ENCODE measurements at places on chromosomes 3 and 15.

- DNase-seq = no peak
Observed at GRCh38 chr15:57323806-57324589, 52.3 kb upstream of the CGNL1 start.

GRCh38 chr15:61689067-61689466, 371.2 kb downstream of the VPS13C start:
- no peak for DNase-seq

DNA sequence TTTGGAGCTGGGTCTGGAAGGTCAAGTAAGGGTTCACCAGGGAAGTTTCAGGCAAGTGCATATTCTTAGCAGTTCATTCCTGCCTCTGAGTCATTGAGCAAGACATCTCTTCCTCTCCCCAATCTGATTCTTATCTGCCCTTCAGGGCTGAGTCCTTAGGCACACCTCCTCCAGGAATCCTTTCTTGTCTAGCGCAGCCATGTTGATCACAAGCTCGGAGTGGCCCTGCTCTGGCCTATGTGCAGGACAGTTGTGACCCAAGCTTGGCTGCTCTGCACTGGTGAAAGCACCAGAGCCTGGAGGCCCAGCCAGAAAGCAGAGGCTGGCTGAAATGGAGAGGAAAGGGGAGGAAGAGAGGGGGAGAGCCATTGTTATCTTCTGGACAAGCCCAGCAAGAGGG, 30.9 kb upstream of the MRPS22 start:
- no peak for DNase-seq

DNA sequence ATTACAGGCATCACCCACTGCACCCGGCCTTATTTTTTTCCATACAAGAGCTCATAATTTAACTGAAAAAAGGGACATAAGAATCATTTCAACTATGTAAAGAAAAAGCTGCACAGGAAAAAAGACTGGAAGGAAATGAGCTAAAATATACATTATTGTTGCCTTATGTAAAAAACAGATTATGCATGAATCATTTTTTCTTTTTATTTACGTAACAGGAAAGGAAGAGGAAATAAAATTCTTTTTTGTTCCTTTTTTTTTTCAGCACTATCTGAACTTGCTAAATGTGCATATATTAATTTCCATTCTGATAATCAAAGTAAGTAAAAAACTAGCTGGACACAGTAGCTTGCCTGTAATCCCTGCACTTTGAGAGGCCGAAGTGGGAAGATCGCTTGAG, 12.1 kb downstream of the KIF9 start:
- no peak for DNase-seq

DNA sequence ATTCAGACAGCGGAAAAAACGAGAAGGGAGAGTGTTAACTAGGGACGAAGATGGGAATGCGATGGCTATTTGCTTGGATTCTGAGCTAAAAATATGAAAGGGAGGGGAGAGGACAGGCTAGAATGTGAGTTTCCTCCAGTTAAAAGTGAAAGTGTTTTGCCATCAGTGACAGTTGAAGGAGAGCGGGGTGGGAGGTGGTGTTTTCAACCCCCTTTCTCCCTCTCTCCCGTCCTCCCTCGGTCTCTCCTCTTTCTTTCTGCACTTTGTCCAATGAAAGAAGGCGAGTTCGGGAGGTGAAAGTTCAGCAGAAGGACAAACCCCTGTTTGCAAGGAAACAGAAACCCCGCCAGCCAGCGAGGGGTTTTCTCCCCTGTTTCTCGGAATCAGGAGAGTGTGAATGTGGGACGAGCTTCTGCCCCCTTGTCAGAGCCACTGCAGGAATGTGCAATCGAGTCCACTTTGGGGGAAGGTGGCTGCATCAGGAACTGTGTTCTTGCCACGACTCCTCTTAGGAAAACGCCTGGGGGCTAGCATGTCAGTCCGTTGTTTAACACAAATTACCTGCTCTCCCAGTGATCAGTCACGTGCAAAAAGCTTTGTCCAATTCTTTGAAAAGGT, 975 bp upstream of the FOXP1 start:
- DNase-seq = no peak

DNA sequence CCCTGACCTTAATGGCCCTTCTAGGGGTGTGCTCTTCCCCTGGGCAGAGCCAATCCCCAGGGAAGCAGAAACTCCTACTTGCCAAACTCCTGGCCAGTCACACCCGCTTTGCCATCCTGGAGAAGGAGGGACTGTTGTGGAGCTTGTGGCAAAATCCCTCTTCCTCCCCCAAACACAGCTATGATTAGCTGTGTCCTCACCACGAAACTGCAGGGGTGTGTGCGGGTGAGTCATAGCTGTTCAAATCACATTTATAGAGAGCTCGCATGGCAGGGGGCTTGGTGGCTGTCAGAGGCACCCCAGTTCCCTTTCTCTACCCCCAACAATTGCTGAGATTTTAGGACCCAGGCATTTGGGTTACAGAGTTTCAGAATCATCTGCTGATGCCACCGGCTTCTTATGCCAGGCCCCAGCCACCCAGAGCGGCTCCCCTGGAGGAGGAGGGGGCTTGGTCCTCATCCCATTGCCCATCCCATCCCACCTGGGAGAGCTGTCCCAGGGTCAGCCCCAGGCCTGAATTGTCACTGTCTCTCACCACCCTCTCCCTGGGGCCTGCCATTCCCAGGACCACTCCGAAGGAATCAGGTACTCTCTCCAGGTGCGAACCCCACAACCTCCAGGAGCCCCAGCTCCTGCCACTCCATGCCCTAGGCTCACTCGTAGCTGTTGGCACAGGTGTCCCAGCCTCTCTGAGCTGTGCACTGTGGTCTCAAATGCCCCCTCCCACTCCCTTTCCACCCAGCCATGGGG, 28.8 kb upstream of the MAGEF1 start:
- no peak for DNase-seq

- no peak for DNase-seq
Observed at GRCh38 chr15:65655026-65655425, 33.3 kb downstream of the SLC24A1 start.

GRCh38 chr3:39757307-39757706, 52.1 kb upstream of the MYRIP start:
- no peak for DNase-seq

GRCh38 chr3:147173257-147173656, 233.1 kb downstream of the ZIC4 start:
- no peak for DNase-seq

GRCh38 chr3:184503647-184504046, 57.9 kb upstream of the EPHB3 start:
- no peak for DNase-seq

DNA sequence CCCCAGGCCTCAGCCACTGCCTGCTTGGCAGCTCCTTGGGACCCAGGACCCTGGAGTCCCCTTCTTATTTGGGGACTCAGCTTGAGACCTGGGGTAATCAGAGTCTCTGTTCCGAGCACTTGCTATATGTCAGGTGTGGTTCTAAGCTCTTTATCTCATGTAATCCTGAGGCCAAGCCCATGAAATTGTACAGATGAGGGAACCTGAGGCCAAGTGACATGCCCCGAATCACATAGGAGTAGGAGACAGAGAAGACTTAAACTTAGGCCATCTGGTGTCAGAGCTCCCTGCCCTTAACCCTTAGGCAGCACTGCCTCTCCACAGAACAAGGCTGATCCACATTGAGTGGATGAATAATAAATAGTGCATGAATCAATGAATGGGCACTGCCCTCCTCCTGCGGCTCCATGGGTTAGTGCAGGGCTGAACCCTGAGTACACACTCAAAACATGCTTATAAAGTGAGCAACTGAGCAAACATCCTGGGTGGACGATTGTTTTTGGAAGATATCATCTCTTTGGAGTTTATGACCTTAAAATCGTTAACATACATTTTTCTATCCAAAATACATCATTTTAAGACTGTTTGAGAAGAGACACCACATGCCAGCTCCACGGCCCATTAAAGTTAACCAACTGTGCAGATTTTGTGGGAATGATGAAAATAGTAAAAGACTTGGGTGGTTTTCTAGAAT, 33.2 kb upstream of the IQSEC1 start:
- DNase-seq = no peak

DNA sequence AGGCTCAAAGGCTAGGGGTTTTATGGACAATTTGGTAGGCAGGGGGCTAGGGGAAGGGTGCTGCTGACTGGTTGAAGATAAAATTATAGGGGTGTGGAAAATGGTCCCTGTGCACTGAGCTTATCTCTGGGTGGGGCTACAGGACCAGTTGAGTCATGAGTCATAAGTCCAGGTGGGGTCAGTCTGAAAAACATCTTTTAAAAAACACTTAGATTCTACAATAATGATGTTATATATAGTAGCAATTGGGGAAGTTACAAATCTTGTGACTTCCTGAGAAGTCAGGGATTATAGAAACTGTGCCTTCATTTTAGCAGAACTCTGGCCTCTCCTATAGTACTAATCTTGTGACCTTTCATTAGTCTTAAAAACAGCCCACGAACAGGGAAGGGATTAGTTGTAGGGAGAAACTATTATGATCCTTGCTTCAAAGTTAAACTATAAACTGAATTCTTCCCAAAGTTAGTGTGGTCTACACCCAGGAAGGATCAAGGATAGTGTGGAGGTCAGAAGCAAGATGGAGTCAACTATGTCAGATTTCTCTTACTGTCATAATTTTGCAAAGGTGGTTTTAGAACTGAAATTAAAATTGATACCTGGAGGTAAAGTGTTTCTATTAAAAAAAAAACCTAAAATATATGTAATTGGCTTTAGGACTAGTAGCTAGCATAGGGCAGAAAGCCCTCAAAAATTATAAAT, 130.1 kb downstream of the P2RY1 start:
- DNase-seq = no peak

- no peak for DNase-seq
Observed at GRCh38 chr3:73107215-73107614, 45.8 kb downstream of the EBLN2 start.

- no peak for DNase-seq
Observed at GRCh38 chr15:76871930-76872329, 33.2 kb downstream of the SCAPER start.

DNA sequence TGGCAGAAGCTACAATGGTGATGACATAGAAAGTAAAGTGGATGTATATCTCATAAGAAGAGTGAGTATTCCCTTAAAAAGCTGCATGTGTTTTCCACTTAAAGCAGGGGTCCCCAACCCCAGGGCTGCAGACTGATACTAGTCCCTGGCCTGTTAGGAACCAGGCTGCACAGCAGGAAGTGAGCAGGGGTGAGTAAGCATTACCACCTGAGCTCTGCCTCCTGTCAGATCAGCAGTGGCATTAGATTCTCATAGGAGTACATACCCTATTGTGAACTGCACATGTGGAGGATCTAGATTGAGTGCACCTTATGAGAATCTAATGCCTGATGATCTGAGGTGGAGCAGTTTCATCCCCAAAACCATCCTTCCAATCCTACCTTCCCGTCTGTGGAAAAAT, 126.1 kb upstream of the CMC1 start:
- no peak for DNase-seq

- no peak for DNase-seq
Observed at GRCh38 chr15:80201256-80202015, 48.6 kb downstream of the FAH start.

GRCh38 chr3:187998611-187999010, 155.3 kb upstream of the LPP start:
- no peak for DNase-seq

DNA sequence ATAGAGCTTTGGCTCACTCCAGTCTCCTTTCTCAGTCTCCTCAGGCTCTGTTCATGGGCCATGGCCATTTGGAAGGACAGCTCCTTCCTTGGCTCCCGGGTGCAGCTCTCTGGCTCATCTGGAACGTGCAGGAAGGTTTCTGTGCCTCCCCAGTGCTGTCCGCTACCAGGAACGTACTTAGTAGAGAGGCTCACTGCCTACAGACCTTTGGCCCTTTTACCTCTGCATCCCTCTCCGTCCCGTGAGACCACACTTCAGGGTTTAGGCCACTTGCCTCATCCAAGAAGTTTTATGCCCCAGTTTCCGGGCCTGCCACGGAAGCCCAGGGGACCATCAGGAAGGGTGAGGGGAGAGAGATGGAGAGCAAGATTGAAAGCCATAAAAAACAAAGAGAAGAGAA, 20.9 kb downstream of the GRK7 start:
- DNase-seq = no peak

DNA sequence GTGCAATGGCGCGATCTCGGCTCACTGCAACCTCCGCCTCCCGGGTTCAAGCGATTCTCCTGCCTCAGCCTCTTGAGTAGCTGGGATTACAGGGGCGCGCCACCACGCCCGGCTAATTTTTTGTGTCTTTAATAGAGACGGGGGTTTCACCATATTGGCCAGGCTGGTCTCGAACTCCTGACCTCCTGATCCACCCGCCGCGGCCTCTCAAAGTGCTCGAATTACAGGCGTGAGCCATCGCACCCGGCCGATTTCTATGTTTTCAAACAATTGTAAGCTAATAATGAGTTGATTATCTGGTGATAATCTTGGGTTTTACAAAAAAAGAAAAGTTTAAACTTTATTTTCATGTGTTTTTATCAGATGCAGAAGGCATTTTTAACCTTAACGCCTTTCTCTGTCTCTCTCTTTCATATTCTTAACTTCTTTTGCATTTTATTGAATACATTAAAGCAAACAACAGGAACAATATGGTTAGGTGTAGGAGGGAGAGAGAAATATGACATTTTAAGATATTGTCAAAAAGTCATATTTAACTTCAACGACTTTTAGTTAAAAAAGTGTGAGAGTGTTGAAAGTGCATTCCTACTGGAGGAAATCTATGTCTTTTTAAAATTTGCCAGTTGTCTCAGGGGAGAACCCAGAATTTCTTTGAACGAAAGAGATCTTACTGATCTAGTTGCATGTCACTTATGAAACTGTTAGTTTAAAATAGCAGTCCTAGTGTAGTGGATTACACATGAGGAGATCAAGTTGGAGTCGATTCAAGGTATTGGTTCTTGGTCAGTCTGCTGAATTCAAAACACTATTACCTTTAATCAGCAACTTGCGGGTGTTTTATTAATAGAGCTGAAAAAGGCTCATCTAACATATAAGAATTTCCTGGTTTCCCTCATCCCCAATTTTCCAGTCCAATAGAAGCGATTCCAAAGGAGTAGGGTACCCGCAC, 3.4 kb upstream of the MEIS2 start:
- no peak for DNase-seq

DNA sequence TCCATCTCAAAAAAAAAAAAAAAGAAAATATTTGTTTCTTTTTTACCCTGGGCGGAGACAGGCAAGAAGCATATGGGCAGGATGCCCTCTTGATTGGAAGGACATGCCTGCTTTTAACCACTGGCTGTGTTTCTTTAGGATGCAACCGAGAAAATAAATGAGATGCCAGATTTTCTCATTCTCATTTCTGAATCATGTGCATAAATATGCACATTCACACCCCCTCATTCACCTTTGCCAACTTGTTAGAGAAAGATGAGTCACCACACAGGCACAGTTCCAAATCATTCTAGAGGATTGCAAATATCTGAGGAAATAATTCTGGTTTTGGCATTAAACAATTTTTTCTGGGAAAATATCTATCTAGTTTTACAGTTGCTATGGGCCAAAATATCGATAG, 3.3 kb downstream of the LIPH start:
- no peak for DNase-seq

DNA sequence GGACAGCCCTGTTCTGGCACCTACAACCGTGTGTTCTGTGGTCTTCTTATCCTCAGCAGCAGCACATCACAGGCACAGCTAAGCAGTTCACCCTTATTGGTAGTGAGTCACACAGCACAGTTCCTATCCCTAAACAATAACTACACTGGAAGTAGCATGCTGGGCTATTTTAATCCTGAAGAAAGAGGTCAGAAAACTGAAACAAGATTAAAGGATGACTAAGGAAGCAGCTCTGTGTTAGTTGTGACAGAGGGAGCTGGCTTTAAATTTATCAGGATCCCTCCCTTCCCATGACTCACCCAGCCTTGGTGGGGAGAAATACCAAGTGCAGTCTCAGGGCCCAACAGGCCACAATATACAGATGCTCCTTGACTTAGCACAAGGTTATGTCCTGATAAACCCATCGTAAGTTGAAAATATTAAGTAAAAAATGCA, 144.3 kb downstream of the ERC2 start:
- no peak for DNase-seq

- no peak for DNase-seq
Observed at GRCh38 chr15:34793901-34794300, 1.4 kb downstream of the ACTC1 start.

All from GM18507 (cell line).